ENCODE measurements at places on chromosomes 6 and 20.

DNA sequence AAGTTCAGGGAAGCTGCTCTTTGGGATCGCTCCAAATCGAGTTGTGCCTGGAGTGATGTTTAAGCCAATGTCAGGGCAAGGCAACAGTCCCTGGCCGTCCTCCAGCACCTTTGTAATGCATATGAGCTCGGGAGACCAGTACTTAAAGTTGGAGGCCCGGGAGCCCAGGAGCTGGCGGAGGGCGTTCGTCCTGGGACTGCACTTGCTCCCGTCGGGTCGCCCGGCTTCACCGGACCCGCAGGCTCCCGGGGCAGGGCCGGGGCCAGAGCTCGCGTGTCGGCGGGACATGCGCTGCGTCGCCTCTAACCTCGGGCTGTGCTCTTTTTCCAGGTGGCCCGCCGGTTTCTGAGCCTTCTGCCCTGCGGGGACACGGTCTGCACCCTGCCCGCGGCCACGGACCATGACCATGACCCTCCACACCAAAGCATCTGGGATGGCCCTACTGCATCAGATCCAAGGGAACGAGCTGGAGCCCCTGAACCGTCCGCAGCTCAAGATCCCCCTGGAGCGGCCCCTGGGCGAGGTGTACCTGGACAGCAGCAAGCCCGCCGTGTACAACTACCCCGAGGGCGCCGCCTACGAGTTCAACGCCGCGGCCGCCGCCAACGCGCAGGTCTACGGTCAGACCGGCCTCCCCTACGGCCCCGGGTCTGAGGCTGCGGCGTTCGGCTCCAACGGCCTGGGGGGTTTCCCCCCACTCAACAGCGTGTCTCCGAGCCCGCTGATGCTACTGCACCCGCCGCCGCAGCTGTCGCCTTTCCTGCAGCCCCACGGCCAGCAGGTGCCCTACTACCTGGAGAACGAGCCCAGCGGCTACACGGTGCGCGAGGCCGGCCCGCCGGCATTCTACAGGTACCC is at the start of gene ESR1:
TSS of gene ESR1 (plus strand) at position 170 of the 858 bp plus-strand sequence. CDS start at position 401, 231 bp downstream.
- DNase-seq: no peak

GRCh38 chr20:63814891-63815614 is 16.0 kb downstream of the ZBTB46 start:
- DNase-seq: no peak

- DNase-seq: peak; percentile 71
These were observed 70.0 kb downstream of the SNX5 start for GRCh38 chr20:17898548-17898994.

DNA sequence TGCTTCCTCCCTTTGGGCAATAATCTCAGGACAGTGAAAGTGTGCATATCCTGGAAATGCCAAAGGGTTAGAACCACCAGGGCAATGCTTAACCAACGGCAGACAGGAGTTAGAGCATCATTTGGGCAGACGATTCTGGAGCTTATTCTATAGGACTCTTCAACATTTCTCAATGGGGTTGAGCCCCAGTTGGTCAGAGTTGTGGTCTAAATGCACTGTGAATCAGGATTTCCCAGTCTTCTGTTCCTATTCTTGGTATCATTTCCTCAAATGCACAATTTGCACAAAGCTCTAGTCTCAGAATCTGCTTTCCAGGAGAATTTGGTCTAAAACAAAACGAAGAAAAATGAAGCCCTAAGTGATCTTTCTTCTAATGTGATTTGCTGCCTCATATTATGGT is 389.6 kb upstream of the JAG1 start:
- no peak for DNase-seq

GRCh38 chr6:75213112-75213511 is 7.3 kb upstream of the COL12A1 start:
- DNase-seq: peak; percentile 21

DNA sequence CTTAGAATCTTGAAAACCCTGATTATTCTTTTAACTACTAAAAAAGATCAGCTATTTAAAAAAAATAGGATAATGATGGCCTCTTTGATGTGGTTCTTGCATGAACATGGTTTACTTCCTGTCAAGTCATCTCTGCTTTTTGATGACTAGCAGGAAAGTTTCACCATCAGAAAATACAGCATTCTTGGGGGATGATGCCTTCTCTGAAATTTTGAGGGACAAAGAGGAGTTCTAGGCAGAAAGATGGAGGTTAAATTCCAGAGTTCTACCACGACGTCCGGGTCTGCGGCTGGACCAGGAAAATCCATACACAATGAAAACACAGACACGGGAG is 130.4 kb downstream of the OLIG3 start:
- peak; percentile 2 for DNase-seq

DNA sequence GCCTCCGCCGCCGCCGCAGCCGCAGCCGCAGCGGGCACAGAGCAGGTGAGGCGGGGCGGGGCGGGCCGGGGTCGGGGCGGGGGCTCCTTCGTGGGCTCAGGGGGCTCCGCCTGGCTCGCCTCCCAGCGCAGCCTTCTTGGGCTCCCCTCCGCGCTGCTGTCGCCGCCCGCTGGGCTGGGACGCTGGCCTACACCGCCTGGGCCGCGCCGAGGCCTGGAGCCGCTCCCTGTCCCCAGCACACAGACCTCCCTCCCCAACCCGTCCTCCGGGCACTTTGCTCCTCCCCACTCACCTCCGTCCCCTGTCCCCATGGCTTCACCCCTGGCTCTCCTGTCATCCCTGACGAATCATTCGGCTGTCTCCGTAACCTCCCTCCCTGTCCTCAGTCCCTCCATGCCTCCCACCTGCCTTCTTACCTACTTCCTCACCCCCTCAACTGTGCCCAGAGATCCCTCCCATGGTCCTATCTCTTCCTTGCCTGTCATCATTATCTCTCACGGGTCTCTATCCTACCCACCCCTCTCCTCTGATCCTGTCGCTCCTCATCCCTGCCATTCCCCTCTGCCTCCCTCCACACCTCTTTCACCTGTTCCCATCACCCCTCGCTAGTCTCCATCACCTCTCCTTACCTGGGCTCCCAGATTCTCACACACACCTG is 512 bp downstream of the TTBK1 start:
- DNase-seq: no peak

DNA sequence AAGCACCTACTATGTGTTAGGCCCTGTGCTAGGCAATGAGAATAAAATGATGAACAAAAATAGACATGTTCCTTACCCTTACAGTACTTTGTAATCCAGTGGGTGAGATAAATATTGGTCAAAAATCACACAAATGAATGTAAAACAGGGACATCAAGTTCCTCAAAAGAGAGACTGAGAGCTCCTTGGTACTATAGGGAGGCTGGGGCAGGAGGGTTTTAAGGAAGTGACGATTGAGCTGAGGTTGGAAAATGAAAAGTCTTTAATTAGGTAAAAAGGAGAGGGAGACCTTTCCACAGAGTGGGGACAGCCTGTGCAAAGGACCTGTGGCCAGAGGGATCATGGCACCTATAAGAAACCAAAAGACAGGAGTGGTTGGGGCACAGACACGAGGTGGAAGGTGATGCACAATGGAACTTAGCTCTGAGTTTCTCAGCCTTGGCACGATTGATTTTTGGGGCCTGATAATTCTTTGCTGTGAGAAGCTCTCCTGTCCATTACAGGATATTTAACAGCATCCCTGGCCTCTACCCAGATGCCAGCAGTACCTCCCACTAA is 140.3 kb downstream of the CEP57L1 start:
- DNase-seq: no peak

- no peak for DNase-seq
These were observed 12.5 kb downstream of the HSF2 start for GRCh38 chr6:122412001-122412400.

DNA sequence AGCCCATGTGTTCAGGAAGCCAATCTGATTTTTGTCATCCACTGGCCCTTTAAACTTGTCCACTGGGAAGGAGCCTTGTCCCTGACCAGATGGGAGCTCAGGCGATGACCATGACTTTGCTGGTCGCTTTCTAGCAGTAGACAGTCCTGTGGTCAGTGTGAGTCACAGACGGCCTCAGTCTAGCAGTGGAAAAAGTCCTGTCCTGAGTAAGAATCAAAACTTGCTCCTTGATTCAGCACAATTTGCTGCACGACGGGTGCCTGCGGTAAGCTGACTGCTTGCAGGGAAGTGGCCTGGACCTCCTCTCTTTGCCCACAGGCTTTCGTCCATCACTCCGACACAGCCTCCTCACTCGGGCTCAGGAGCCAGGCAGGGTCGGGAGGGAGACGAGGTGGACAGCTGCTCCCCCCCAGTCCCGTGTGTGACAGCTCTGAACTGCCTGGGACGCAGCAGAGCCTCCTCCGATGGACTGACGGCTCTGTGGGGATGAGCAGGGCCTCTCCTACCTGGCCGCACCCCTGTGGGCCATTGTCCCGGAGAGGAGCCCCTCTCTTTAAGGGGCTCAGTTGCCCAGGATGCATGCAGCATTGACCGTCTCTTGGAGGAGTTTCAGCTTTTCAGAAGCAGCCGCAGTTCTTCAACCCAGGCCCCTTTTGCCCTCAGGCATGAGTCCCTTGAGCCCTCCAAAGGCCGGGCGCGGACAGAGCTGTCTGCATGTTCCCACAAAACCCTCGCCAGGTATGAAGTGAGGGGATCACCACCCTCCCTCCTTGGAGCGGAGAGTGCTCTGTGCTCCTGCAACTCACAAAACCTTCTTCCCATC is 209.2 kb downstream of the ANKRD60 start:
- no peak for DNase-seq

DNA sequence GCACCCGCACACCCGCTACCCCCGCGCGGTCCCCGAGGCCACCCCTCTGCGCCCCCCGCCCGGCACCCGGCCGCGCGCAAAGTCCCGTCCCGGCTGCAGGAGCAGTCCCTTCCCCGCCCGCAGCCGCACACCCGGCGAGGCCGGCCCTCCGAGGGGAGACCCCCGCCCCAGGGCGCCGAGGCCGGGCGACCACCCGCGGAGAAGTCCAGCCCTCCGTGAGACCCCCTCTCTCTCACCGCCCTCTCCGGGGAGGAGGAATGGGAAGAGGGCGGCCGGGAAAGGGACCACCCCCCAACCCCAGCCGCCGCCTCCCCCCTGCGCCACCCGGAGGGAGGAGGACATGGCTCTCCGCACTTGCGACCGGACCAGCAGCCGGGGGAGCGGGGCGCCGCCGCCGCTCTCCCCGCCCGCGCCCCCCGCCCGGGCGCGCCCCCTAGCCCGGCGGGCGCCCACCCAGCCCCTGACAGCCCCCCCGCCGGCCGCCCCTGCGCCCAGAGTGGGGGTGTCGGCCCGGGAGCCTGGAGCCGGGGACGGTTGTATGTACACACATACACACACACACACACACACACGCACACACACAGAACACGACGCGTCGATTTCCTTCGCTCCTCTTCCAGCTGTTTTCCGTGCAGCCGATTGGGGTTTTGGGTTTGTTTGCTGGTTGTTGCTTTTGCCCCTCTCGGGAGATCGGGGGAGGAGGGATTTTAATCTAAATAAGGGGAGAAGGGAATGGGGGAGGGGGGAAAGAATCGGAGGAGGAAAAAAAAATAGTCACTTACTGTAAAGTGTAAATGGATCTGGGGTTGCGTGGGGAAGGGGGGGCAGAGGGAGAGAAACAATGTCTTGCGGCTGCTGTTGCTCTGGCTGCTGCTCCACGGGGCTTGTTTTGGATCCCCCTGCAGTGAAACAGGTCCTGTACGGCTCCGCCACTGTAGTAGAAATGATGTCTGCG is at the start of gene ATXN1:
TSS of gene ATXN1 (minus strand) at position 945 of the 955 bp plus-strand sequence.
- peak; percentile 54 for DNase-seq

- no peak for DNase-seq
These were observed 72.2 kb downstream of the UST start for GRCh38 chr6:148818939-148819575.

GRCh38 chr6:119170447-119171087 is 92.1 kb upstream of the FAM184A start:
- no peak for DNase-seq

GRCh38 chr6:120274547-120274946 is 925.0 kb upstream of the MAN1A1 start:
- no peak for DNase-seq

DNA sequence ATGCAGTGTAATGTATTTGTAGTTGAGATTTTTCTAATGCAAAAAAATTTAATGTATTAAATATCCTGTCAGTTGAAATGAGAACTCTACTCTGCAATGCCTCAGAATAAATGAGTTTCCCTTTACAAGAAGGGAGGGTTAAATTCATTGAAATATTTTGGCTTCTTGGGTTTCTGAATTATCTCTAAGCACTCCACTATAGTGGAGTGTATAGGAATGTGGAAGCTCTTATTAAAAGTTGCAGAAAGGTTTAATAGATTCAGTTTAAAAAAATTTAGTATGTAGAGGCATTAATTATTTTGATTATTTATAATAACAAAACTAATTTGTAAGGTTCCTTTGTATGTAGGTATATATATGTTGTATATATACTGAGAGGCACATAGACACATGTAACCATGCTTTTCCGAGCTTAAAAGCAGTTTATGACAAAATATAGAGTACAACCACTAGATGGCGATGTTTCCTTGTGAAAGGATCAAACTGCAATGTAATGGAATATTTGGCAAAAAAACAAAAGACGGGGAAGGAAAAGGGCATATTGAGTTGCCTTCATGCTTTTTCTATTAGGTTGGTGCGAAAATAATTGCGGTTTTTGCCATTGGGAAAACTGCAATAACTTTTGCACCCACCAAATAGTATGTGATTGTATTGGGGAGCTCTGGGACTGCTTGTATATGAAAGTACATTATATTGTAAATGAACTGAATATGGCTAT is 144.2 kb downstream of the MYO6 start:
- peak; percentile 82 for DNase-seq

DNA sequence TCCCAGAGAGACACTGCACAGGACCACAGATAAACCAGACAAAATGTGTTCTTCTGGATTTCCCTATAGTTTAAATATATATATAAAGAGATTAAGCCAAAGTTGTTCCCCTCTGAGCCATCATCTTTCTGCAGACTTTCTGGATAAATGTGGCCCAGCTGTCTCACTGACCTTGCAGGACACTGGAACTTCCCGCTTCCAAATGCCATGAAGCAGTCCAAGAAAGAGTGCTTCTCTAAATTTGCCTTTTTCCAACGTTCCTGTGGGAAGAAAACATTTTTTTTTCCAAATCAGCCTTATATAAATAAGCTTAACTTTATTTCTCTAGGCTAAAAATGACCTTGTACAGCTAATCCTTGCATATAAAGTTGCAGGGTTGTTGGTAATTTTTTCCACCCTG is 65.7 kb downstream of the CYP39A1 start:
- DNase-seq: no peak

GRCh38 chr6:119517428-119517827 is 167.9 kb upstream of the MAN1A1 start:
- DNase-seq: no peak

DNA sequence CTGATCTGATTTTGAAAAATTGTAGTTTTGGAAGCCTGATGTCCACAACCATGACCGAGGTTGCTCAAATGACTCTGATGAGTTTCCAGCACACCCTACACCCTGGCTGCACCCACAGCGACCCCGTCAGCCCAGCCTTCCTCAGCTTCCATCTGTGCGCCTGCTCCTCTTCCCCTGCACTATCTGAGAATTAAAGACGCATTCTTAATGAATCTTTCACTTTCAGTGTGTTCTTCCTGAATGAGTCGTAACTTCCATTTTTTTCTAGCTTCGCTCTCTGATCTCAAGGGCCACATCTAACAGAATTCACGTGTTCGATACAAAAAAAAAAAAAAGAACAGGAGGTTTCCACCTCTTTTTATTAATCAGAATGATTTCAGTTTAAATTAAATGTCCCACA is 21.3 kb upstream of the RREB1 start:
- DNase-seq: no peak

GRCh38 chr6:168616816-168617765 is 176.1 kb downstream of the SMOC2 start:
- peak; percentile 13 for DNase-seq

All from kidney glomerular epithelial cell (primary cell).